ENCODE measurements at places on chromosomes 5 and 9.

DNA sequence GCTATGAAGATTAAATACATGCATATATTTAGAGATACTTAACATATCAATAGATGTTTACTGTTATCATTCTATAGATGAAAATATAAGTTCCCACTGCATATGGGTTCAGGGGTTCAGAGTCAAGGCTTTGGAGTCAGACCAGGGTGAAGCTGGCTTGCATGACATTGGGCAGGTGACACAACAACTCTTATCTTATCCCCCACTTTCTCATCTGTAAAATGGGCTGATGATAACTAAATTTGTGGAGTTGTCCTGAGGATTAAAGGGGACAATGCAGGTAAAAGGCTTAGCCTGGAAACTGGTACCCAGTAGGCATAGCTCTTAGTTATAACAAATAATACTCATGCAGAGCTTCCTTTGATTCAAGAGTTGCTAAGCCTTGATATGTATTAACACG is 72.6 kb upstream of the BRINP1 start:
- DNase-seq = no peak

- DNase-seq = no peak
Observed at GRCh38 chr9:75811692-75812091, 78.8 kb upstream of the PCSK5 start.

- no peak for DNase-seq
Observed at GRCh38 chr5:152097128-152097527, 172.5 kb upstream of the GLRA1 start.

GRCh38 chr5:141298376-141298775 is 5.5 kb downstream of the SLC25A2 start:
- no peak for DNase-seq

- no peak for DNase-seq
Observed at GRCh38 chr5:30832519-30832918, 361.0 kb upstream of the CDH6 start.

DNA sequence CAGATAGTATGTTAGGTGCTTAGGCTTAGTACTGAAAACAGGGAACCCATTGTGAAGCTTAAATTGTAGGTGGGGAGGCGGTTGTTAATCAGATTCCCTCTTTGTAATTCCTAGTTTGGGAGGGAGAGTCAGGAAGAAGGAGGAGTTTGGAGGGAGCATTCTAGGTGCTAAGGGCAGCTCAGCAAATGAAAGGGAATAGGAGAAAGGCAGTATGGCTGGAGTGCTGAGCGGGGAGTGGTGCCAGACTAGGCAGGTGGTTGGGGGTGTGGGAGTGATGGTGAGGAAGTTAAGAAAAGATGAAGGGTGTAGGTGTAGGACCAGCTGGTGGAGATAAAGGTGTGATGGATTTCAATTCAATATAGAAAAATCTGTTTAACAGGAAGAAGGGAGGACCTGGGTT is 11.1 kb upstream of the GARNL3 start:
- DNase-seq = no peak

DNA sequence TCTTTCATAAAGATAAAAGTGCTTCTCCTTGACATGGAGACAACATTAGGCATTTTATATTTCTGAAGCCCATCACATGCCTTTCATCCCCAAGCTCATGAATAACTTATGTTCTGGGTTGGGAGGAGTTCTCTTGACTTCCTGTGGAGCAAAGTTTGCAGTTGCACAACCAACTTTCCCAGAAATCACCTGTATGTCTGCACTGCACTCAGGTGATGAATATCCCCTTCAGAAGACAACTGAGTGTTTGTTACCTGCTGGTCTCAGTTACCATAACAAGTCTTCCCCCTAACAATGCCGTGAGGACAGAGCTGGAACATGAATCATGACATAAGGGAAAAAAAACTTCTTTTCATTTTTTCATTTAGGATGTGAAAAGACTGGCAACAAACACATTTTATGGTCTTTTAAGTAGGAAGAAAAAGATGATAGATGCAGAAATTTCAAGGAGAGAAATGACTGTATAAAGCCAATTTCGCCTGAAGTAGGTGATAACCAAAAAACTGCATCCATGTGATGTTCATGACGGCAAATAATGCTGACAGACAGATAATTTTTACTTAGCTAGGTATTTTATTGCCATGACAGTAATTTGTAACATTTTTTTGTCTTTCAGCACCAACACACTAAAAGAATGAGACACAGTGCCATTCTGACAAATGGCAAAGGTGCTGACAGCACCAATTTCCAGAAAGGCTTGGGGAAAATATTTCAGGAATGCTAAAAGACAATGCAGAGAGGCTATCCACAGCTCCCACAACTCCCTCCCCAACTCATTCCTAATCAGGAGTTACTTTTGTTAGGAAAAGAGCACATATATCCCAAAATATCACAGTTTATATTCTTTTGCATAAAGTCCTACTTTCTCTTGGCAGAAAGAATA is 656.3 kb downstream of the PRELID2 start:
- no peak for DNase-seq

DNA sequence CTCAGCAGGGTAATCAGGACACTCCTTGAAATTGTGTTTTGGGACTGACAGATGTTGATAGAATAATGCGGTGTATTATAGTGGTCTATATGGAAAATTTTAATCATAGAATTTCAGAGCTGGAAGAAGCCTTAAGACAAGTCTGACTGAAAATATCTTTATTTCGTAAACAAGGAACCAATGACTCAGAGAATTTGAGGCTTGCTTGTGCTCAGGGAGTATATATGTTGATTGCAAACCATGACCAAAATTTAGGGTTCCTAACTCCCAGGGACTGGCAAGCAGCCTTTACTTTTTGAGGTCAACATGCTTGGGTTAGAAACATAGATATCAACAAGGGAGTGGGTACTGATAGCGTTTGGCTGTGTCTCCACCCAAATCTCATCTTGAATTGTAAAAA is 287.2 kb downstream of the CD180 start:
- no peak for DNase-seq

GRCh38 chr5:35182910-35183535 is 47.3 kb downstream of the PRLR start:
- DNase-seq = no peak

DNA sequence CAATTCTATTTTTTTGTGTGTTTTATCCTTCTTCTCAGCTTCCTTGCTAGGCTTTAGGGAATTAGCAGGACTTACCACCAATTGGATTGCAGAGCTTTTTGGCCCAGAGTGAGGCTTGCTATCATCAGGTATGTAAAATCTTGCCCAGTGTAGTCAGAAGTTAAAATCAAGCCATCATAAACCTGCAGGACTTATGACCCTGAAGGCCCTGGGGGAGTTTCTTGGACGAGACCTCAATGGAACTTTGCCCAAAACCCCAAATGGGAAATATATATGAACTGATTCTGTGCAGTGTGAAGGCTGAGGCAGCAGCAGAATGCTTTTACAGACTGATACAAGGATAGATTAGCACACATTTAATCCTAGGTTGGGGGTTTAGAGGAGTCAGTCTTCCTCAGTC is 287.0 kb downstream of the SH3GL2 start:
- DNase-seq = no peak

GRCh38 chr5:147750065-147750464 is 32.5 kb downstream of the JAKMIP2 start:
- no peak for DNase-seq

DNA sequence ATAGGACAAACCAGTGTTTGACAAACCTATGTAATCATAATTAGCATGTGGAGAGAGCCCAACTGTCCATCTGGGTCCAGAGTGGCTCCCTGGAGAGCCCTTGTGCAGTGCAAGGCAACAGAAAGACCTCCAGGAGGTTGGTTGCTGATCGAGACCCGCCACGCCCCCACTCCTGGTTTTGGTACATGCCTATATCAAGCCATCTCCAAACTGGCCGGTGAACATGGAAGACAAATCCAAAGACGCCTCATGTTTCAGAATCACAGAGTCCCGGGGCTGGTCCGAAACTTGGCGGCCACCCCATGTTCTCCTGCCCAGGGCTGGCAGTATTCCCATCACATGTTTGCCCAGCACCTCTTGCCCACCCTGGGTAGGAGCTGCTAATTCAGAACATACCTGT is 140.2 kb downstream of the PAX5 start:
- DNase-seq = no peak

DNA sequence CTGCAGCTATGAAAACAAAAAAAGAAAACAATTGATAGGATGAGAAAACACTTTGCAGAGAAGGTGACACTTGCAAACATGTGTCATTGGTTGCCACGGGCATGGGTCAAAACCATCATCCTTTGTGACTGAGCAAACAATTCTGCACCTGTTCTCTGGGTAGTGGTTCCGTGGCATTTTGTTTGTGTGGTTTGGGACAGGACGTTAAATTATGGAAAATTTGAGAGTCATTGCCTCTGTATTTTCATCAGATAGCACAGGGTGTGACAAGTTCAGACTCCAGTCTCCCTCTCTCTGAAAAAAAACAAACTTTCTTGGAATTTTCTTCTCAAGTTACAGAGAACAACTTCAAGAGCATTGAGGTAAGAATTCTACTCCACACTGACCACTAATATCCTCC is 113.4 kb upstream of the HMHB1 start:
- no peak for DNase-seq

DNA sequence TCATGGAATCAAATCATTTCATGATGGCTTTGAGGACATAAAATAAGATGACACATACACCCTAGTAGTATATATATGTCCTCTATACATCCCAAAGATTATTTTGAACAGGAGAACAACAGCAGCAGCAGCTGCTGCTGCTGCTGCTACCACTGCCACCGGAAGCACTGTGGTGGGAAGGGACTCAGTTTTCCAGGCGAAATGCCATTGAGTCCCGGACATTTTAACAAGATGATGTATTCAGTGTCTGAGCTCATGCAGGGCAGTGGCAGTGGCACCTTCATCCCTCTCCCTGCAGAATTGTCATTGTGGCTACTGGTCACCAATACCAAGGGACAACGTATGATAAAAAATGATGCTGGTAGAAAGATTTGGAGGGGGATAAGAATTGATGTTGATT is 151.3 kb downstream of the CHSY3 start:
- DNase-seq = no peak

- no peak for DNase-seq
Observed at GRCh38 chr9:78278177-78278777, 18.6 kb upstream of the PSAT1 start.

DNA sequence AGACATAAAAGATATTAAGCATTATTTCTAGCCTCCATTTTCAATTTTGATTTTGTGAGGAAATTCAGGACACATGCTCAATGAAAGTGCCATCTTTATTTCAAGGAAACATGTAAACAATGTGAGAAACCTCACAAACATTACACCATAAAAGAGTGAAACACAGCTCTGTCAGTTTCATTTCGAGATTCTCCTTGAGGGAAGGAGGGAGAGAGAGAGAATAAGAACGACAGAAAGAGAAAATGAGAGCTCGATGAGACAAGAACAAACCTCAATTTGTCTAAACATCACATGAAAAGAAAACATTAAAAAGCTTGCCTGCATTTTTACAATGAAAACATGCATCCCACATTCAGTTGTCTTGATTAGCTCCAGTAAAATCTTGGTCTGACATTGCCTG is 553.5 kb upstream of the MEF2C start:
- no peak for DNase-seq

DNA sequence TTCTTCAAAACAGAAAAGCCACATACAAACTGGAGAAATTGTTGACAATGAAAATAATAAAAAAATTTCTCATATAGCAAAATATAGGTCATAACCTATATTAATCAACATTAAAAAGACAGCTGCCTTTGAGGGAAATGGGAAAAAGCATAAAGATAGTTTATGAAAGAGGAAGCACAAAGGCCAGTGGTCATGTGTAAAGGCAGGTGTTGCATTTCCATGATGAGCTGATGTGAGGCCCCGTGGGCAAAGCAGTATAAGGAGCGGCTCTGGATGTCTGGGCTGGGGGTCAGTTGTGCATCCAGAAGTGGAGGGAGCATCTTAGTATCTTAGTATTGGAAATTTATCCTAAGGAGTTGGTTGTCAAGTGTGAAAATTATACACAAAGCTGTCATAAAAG is 18.3 kb downstream of the NDUFS6 start:
- DNase-seq = no peak

DNA sequence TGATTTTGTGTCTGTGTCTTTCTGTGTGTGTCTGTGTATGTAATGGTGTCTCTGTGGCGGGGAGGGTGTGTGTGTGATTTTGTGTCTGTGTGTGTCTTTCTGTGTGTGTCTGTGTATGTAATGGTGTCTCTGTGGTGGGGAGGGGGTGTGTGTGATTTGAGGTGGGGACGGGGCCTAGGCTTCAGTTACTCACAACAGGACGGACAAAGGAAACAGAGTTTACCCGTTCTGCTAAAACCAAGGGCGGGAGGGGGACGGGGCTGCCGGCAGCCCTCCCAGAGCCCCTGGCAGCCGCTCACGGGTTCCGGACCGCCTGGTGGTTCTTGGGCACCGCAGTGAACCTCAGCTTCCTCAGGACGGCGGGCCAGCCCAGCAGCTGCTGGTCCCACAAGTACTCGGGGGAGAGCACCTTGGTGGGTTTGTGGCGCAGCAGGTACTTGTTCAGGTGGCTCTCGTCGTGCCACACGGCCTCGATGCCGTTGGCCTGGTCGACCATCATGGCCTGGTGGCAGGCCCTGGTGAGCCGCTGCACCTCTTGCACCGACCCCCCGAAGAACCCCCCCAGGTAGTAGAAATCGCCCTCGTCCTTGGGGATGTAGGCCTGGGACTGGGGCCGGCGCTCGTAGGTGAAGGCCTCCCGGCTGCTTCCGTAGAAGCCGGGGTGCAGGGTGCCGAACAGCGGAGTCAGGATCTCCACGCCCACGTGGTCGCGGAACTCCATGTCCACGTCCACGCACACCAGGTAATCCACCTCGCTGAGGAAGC is 19.4 kb downstream of the ABO start:
- no peak for DNase-seq

Measured in heart right ventricle (tissue), 16 donors.